GM23338 (cell line): ENCODE measurements at places on chromosomes 16 and 17. TPM values are rescaled to one million over a fixed set of nuclear protein-coding genes. Genes with fewer than 3 reads are reported as not detected.

DNA sequence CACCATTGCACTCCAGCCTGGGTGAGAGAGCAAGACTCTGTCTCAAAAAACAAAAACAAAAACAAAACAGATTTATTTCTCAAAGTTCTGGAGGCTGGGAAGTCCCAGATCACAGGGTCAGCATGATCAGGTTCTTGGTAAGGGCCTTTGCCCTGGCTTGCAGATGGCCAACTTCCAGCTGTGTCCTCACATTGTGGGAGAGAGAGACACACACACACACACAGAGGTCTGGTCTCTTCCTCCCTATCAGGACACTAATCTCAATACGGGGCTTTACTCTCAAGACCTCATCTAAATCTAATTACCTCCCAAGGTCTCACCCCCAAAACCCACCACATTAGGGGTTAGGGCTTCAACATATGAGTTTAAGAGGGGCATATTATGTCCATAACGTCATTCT, 26.4 kb upstream of the TAOK1 start:
- DNase-seq: no peak

- DNase-seq: no peak
These were observed 40.1 kb downstream of the ENGASE start for GRCh38 chr17:79114458-79115301.

- peak; percentile 2 for DNase-seq
These were observed 10.6 kb downstream of the CTRB1 start for GRCh38 chr16:75229172-75230031.

GRCh38 chr17:48478224-48479013, 48.4 kb upstream of the SKAP1 start:
- no peak for DNase-seq

DNA sequence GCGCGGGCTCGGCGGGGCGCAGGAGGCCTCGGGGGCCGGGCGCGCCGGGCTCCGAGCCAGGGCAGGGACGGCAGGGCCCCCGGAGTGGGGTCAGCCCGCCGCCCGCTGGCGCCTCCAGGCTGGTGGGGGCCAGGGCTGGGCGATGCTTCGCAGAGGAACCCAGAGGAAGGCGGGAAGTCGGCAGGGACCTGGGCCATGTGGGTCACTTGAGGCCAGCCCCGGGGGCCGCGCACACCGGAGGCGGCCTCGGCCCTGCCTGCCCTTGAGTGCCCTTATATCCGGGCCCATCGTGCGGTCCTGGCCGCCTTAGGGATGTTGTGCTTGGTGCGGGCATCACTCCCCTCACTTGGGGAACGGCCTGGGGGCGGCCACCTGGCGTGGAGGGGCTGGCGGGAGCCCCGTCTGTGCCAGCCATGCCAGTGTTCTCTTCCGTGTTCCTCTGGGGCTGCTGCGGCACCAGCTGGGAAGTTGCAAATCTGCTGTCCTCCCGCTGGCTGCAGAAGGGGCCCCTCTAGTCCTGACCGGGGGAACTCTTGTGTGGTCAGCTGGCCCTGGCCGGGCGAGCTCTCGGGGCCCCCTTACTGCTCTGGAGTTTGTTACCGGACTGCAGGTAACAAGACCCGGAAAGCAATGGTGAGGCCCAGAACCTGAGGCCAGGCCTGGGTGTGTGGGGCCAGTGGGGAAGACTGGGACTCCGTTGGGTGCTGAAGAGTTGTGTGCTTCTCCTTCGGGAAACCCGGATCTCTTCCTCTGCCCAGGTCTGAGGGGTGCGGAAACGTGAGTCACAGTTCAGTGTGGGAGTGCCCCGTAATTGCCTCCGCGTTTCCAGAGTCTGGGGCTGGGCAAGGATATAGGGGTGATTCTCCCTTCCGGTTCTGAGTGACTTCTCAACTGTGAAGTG, 849 bp downstream of the CAPN15 start:
- peak; percentile 63 for DNase-seq

- peak; percentile 91 for DNase-seq
These were observed 1.4 kb downstream of the EIF5A start for GRCh38 chr17:7308625-7309433.

DNA sequence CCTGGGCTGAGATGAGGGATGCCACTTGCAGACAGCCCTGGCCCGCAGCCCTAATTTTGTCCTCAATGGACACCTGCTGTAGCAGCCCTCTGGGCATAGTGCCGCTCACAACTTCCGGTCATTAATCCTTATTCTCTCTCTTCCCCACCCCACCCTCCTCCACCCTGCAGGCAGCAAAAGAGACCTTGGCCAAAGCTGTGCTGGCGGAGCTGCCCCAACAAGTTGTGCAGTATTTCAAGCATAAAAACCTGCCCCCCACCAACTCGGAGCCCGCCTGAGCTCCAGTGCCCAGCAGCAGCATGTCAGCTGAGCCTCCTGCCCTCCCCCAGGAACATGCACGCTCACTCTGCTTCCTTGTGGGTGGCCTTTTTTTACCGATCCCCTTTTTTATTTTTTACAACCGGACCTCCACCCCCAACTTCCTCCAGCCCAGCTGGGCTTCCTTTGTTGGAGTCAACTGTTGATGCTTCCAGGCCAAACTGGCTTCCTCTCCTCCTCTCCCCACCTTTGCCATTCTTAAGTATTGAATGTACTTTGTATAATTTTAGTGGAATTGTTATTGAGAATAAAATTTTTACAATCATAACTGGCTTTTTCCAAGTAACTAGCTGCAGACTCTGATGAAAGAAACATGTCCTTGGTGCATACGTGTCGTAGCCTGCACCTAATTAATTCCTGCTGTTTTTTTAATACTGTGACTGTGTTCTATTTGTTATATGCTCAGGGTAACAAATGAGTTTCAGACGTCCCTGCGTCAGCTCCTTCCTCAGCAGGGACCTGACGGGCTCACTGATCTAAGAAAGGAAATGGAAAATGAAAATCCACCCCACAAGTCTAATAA, 38.2 kb downstream of the PSME3IP1 start:
- DNase-seq: peak; percentile 65

- DNase-seq: no peak
These were observed 53.4 kb upstream of the NKD1 start for GRCh38 chr16:50494501-50495491.

GRCh38 chr16:89867918-89868317, 5.5 kb upstream of the TCF25 start:
- no peak for DNase-seq

The TBC1D26 gene
- total RNA-seq: 0.23 and 2.8 TPM in 2 replicates

The CCDC78 gene
- total RNA-seq: 3.5 and 12.6 TPM in 2 replicates

The KRT20 gene
- total RNA-seq: not detected in 2 replicates
